ENCODE measurements at places on chromosomes 16 and 17.

DNA sequence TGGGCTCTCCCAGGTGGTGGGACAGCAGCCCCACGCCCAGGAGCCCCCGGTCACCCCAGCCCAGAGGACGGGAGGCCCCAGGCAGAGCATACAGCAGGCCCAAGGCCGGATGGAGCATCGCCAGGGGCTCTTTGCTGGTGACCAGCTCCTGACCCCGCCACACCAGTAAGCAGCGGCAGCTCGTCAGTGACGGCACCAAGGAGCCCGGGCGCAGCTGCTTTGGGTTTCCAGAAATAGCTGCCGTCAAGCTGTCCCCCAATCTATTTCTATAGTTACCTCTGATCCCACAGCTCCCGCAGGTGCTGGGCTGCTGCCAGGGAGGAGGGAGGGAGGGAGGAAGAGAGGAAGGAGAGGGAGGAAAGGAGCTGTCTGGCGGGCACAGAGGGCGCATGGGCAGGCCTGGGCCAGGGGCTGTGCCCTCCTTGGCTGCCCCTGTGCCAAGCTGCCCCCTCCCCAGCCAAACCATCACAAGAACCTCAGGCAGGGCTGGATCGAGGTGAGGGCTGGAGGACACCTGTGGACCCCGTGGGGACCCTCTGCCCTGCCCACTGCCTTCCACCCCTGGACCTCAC, 10.8 kb upstream of the RASD1 start:
- no peak for DNase-seq

DNA sequence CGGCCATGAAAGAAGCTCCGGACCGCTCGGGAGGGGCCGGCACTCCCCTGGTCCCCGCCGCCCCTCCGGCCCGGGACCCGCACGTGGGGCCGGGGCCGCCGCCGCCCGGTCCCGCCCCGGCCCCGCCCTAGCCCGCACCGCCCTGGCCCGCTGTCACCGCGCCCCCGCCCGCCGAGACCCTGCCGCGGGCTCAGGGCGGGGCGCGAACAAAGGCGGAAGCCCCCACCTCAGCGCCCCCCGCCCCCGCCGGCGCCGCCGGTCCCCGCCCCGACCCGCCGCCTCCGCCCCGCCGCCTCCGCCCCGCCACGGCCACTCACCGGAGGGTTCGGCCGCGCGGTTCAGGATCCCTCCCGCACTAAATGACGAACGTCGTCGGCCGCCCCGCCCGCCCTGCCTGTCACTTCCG, at the start of gene ARHGDIA:
Gene ARHGDIA, minus strand, starts transcription at position 357 of the 406 bp plus-strand sequence. CDS start 1,407 bp downstream, outside the sequence.
- no peak for DNase-seq

- DNase-seq: no peak
Measured at GRCh38 chr16:29726845-29727377, 18.9 kb downstream of the C16orf54 start.

DNA sequence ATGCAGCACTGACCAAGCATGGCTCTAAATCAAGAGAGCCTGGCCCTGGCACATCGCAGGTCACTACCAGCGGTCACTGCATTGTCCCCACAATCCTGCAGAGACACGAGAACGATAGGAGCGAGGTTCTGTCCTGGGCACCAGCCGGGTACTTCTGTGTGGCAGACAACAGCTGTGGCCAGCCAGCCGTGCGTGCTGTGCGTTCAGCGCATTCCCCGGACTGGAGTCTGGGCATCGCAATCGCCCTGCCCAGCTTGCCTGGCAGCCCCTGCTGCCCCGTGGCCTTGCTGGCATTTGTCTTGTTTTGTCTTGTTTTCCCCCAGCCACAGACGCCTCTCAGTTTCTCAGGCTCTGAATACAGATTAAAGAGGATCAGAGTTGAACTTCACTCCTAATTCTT, 33.9 kb downstream of the COTL1 start:
- DNase-seq: no peak

GRCh38 chr16:30756781-30757100, 5.1 kb downstream of the CFAP119 start:
- DNase-seq: no peak

- DNase-seq: no peak
Measured at GRCh38 chr17:47252766-47253512, 688 bp upstream of the ITGB3 start.

All from KG1 (cell line).